ENCODE measurements at places on chromosomes 5 and 9.
A peak's percentile ranks its signal among the peaks of the same experiment; 100 is the strongest.

DNA sequence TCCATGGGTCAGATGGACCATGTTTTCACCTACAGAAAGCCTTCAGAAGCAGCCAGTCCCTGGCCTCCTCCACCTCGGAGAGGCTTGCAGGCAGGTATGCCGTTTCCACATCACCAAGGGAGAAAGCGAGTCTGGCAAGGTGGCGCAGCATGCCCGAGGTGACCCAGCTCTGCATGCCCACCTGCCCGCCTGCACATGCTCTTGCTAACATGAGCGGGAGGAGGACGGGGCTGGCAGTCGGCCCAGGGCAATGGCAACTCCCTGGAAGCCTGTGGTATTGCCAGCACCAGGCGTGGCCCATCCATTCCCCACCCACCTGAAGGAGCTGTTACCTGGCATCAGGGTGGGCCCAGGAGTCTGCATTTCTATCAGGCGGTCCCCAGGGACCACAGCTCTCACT lies 3.3 kb upstream of the NINJ1 start:
- no peak for DNase-seq

DNA sequence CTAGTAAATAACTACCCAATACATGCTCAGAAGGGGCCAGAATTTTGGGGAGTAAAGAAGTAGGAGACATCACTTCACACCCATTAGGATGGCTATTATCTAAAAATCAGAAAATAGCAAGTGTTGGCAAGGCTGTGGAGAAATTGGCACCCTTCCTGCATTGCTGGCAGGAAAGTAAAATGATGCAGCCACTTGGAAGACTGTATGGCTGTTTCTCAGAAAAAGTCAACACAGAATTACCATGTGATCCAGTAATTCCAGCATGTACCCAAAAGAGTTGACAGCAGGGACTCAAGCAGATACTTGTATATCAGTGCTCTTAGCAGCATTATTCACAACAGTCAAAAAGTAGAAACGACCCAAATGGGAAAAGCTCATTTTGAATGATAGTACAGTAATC lies 107.6 kb downstream of the APBA1 start:
- DNase-seq: no peak

- no peak for DNase-seq
These were observed 125.6 kb downstream of the ALDH1A1 start for GRCh38 chr9:72826996-72827949.

GRCh38 chr5:159216454-159216853 lies 7.1 kb upstream of the RNF145 start:
- DNase-seq: no peak

GRCh38 chr5:81313686-81314085 lies 12.3 kb downstream of the ZCCHC9 start:
- no peak for DNase-seq

GRCh38 chr5:160230686-160231527 lies 1.6 kb downstream of the FABP6 start:
- no peak for DNase-seq

- no peak for DNase-seq
These were observed 630.5 kb upstream of the MEF2C start for GRCh38 chr5:89513299-89514044.

GRCh38 chr5:18097817-18098216 lies 463.6 kb downstream of the TAF11L14 start:
- no peak for DNase-seq

DNA sequence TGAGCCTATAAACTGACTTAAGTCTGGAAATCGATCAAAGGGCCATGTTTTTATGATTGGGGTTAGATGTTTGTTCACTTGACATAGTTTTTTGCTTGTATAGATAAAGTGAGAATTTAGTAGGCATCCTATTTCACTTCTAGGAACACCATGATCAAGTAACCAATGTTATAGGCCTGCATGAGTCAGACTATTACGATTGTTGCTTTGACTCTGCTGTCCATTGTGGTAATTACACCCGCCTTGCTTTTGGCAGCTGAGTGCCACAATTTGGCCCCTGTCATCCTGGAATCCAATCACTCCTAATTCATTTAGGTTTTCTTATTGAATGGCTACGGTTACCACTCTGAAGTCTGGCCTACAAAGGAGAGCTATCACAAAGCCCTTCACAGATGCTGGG lies 67.8 kb upstream of the IL33 start:
- DNase-seq: no peak

- DNase-seq: no peak
These were observed 117.2 kb upstream of the CACNA1B start for GRCh38 chr9:137760426-137760825.

DNA sequence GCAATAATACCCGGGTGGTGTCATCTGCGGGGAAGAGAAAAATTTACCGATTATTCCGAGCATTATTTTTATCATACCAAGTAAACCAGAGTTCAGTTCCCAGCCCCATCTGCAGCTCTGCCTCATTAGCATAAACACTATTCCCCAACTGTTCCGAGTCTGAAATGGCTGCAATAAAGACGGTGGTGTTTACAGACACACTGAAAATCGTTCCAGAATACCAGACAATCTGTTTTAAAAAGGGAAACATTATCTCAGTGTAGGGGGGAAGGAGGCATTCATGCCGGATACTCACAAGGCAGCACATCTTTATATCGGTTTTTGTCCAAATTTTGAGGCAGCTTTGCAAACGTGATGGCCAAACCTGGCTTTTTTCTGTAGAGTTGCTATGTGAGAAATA lies 70.3 kb upstream of the EPB41L4B start:
- DNase-seq: no peak

DNA sequence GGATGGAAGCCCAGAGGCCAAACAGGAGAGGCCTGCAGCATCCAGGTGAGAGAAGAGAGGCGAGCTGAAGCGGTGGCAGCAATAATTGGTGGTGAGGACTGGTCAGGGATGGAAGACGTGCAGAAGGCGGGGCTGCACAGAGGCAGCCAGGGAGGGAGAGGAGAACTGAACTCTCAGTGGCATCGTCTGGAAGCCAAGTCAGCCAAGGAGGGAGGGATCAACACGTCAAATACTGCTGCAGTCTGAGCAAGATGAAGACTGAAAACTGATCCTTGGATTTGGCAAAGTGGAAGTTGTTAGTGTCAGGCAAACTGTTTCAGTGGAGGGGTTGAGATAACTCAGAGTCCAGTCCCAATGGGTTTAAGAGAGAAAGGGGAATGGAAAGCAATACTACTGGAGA lies 145.4 kb downstream of the CDK5RAP2 start:
- no peak for DNase-seq

DNA sequence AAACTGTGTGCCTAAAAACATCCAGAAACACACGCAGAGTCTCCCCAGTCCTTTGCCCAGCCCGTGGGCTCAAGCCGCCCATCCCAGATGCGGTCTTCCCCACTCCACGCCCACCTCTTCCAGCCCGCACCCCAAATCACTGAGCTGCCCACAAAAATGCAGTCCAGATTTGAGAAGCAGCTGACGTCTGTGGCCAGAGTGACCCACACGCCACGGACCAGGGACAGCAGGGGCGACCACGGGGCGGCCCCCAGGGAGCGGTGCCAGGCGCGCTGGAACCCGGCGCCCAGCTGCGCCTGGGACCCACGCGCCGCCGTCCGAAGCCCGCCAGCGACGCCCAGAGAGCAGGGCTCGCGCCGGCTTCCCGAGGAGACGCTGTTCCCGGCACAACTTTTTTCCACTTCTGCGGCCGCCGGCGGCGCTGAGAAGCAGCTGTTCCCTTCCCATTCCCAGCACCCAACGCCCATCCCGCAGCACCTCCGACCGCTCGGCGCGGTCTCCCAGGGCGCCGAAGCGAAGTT lies 674 bp downstream of the LHFPL2 start:
- no peak for DNase-seq

DNA sequence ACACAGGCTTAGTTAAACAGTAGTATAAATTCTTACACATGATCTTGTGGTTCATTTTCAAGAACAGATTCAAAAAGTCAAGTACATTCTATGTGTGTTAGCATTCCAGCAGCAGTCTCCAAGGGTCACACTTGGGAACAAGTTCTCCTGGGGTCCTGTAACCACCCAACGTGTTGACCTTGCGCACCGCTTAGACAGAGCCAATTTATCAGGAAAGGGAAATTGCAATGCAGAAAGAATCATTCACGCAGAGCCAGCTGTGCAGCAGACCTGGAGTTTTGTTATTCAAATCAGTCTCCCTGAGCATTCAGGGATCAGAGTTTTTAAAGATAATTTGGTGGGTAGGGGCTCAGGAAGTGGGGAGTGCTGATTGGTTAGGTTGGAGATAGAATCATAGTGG lies 8.5 kb upstream of the RXFP3 start:
- DNase-seq: no peak

- no peak for DNase-seq
These were observed 150.5 kb downstream of the YTHDC2 start for GRCh38 chr5:113663879-113664541.

- no peak for DNase-seq
These were observed 144.6 kb upstream of the ZNF366 start for GRCh38 chr5:72651779-72652178.

GRCh38 chr9:136546697-136547501 lies 1.1 kb upstream of the NOTCH1 start:
- DNase-seq: peak; percentile 20

- no peak for DNase-seq
These were observed 174.7 kb downstream of the HMHB1 start for GRCh38 chr5:143986516-143987212.

GRCh38 chr5:9831823-9832222 lies 201.7 kb upstream of the TAS2R1 start:
- no peak for DNase-seq

GRCh38 chr5:95942968-95943367 lies 18.7 kb downstream of the ELL2 start:
- DNase-seq: no peak

DNA sequence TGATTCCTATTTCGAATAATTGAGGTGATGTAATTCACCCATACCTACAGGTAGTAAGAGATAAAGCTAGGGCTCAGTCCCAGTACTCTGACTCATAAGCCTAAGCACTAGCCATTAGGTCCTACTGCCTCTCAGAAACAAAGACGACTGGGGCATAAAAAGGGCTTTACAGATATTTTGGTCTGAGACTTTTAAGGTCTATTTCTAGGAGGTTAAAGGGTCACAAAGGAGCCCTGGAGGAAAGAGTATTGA lies 69.8 kb downstream of the SGCD start:
- DNase-seq: no peak

GRCh38 chr9:23215688-23216087 lies 610.4 kb downstream of the ELAVL2 start:
- DNase-seq: no peak

- DNase-seq: no peak
These were observed 3.0 kb downstream of the RAI14 start for GRCh38 chr5:34659168-34659567.

DNA sequence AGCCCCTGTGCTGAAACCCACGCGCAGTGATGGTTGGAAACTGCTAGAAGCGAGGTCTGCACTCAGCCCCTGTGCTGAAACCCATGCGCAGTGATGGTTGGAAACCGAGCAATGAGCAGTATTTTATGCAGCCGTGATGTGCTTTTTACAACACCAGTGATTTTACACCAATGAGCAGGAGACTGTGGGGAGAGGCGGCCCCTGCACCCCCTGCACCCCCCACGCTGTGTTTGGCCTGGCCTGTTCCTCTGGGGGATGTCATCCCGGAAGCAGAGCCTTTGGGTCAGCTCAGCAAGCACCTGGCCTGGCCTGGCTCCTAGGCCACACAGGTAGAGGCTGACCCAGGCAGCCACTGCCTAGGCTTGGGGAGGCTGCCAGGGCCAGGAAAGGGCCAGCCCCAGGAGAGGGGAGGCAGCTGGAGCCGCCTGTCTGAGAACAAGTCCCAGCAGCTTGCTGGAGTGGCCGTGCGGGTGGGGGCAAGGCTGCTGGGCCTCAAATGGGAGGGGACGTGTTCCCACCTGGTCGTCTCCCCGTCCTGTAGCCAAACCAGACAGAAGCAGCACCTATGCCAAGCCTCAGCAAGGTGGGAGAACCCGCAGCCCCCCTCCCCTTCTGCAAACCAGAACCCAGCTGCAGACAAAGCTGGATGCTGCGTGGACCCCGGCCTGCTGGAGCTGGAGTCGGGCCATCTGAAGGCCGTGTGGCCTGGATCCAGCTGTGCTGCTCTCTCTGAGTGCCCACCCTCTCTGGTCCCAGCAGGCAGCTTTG lies 46.8 kb downstream of the DBH start:
- DNase-seq: no peak

GRCh38 chr9:119794836-119795235 lies 425.6 kb upstream of the BRINP1 start:
- DNase-seq: no peak

DNA sequence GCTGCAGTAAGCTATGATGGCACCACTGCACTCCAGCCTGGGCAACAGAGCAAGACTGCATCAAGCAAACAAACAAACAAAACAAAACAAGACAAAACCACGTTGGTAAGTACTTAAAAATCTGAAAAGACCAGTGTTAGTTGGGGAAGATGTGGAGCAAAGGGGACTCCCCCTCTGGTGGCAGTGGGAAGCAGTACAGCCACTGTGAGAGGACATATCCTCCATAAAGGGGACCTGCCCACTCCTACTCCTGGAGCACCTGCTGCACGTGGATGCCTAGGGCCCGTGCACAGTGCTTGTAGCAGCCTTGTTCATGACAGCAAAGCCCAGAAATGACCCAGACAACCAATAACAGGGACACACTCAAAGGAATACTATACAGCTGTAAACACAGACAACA lies 17.0 kb upstream of the IPPK start:
- DNase-seq: no peak

GRCh38 chr5:83924171-83924570 lies 203.5 kb upstream of the HAPLN1 start:
- DNase-seq: no peak

DNA sequence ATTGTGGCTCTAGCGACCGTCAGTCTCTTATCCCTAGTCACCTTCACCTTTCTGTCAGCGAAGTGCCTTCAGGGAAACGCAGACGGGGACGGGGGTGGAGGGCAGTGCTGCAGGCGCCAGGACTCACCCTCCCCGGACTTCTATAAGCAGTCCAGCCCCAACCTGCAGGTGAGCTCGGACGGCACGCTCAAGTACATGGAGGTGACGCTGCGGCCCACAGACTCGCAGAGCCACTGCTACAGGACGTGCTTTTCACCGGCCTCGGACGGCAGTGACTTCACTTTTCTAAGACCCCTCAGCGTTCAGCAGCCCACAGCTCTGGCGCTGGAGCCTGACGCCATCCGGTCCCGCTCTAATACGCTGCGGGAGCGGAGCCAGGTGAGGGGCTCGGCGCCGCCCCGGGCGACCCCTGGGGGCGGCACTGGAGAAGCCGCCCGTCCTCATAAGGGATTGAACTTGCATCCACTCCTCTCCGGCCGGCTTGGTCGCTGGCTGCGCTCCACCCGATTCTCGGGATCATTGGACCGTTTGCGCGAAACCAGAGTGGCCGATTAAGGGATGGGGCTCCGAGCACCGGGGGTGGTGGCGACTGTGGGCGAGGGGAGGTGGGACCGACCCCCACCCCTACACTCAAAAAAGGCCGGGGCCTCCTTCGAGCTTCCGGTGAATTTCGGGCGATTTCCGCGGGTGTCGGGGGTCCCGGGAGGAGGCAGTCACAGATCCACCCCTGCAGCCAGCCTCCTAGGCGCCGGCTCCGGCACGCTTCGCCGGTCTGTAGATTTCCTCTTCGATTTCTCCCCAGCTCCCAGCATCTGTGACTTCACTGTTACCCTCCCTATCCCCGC lies 2.7 kb downstream of the PCDHGC5 start:
- DNase-seq: no peak
